ENCODE measurements at places on chromosomes 3 and 15. TPM values are rescaled to one million over a fixed set of nuclear protein-coding genes. Genes with fewer than 3 reads are reported as not detected.

STAC gene
- polyA plus RNA-seq, result 0.19 TPM

DPP8 gene
- 7.0 TPM for polyA plus RNA-seq

PRKCI gene
- 3.5 TPM for polyA plus RNA-seq

CD96 gene
- 0.16 TPM for polyA plus RNA-seq

TRAIP gene
- polyA plus RNA-seq, result 2.3 TPM

DZIP1L gene
- polyA plus RNA-seq, result 19.3 TPM

CKMT1B gene
- polyA plus RNA-seq, result 2.7 TPM

DUT gene
- 37.8 TPM for polyA plus RNA-seq

LIPC gene
- 1.1 TPM for polyA plus RNA-seq

FBXL22 gene
- 0.87 TPM for polyA plus RNA-seq

OCA2 gene
- polyA plus RNA-seq, result not detected

TNK2 gene
- 91.2 TPM for polyA plus RNA-seq

CHRNB4 gene
- 0.02 TPM for polyA plus RNA-seq

PLSCR5 gene
- polyA plus RNA-seq, result not detected

ASB14 gene
- polyA plus RNA-seq, result 0.02 TPM

C2CD4A gene
- 2.2 TPM for polyA plus RNA-seq

C3orf85 gene
- not detected for polyA plus RNA-seq

LRRIQ4 gene
- not detected for polyA plus RNA-seq

TRH gene
- polyA plus RNA-seq, result not detected

ATP2C1 gene
- 12.2 TPM for polyA plus RNA-seq

SHISA5 gene
- 29.9 TPM for polyA plus RNA-seq

FSD2 gene
- 0.07 TPM for polyA plus RNA-seq
